Gastroesophageal sphincter (tissue), 4 donors: ENCODE measurements at places on chromosomes 5 and 9.

DNA sequence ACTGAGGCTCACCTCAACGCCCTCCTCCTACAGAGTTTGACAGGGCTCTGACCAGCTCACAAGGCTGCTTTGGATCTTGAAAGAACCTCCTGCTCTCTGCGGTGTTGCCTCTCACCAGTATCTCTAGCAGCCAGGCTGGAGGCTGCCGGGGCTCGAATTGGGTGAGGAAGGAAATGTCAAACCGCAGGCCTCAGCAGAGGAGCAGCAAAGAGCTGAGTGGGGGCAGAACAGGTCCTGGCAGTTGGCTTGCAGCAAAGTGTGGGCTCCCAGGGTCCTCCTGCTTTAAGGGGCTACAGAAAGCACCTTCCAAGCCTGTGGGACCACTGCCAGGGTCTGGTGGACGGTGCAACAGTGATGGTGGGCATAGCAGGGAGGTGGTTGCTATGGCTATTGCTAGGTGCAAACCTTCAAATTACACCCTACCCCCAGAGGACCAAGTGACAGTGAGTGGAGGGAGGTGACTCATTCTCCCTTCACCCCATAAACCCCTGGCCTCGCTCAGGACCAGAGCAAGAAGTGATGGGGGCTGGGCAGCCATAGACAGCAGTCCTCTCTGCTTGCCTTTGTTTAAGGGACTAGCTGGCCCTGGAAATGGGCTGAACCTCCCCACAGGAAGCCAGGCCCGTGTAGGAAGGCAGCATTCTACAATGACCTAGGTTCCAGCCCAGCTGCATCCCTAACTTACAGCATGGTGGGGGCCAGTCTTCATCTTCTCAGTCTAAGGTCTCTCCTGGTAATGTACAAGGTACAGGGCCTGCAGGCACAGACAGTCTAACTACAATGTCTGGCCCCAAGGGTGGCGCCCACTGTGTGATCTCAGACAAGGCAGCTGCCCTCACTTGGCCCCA is 18.7 kb downstream of the LCP2 start:
- ATAC-seq, result no peak
- no peak overlapping the region for H3K4me3 ChIP-seq
- no peak overlapping the region for H3K27ac ChIP-seq
- H3K27me3 ChIP-seq, result no peaks in the 10 kb centered on the region
- no peaks in the 10 kb centered on the region for H3K36me3 ChIP-seq

DNA sequence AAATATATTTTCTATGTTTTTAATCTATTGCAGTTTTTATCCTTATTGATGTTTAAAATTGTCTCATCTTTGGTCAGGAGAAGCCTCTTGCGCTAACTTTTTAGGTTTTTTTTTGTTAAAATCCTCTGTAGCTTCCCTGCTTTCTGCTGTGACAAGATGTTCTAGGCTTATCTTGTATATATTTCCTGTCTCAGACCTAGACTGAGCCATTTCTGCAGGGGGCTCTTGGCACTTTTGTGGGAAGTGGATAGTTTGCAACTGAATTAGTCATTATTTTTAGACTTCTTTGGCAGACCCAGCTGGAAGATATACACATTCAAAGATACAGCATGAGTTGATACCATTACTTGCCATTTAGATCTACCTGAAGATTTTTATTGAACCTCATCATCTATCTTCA is 28.8 kb downstream of the TCERG1 start:
- H3K27ac ChIP-seq, result no peak overlapping the region
- no peak for ATAC-seq
- H3K4me1 ChIP-seq, result no peaks in the 10 kb centered on the region
- no peak overlapping the region for H3K4me3 ChIP-seq
- no peaks in the 10 kb centered on the region for H3K27me3 ChIP-seq

DNA sequence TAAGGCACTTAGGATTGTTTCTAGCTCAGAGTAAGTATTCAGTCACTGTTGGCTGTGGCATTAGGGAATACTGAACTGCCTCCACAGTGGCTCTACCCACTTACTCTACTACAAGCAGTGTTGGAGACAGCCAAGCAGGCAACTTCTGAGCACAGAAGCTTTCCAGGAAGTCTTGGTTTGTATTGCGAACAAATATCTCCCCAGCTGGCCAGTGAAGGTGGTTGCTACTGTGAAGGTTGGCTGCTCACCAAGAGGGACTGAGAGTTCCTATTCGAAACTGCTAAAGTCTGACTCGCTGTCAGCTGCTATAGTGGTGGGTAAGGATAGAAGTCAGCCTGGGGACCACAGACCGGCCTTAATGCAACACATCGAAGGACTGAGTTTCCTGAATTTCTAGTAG is 319.1 kb downstream of the KIF4B start:
- H3K27ac ChIP-seq, result no peak overlapping the region
- H3K4me1 ChIP-seq, result no peaks in the 10 kb centered on the region
- no peaks in the 10 kb centered on the region for H3K27me3 ChIP-seq

- H3K4me1 ChIP-seq, result no peaks in the 10 kb centered on the region
- no peaks in the 10 kb centered on the region for H3K27me3 ChIP-seq
- no peaks in the 10 kb centered on the region for H3K36me3 ChIP-seq
- no peak for ATAC-seq
- H3K27ac ChIP-seq, result no peak overlapping the region
Observed at GRCh38 chr5:59863777-59864176, 29.7 kb downstream of the PDE4D start.

GRCh38 chr9:132486706-132487350 is 76.8 kb downstream of the CFAP77 start:
- peaks cover 93% of the 10 kb centered on the region for H3K27me3 ChIP-seq
- ATAC-seq, result no peak
- no peak overlapping the region for H3K4me3 ChIP-seq
- H3K27ac ChIP-seq, result no peak overlapping the region
